ENCODE measurements at places on chromosomes 12 and 14.

DNA sequence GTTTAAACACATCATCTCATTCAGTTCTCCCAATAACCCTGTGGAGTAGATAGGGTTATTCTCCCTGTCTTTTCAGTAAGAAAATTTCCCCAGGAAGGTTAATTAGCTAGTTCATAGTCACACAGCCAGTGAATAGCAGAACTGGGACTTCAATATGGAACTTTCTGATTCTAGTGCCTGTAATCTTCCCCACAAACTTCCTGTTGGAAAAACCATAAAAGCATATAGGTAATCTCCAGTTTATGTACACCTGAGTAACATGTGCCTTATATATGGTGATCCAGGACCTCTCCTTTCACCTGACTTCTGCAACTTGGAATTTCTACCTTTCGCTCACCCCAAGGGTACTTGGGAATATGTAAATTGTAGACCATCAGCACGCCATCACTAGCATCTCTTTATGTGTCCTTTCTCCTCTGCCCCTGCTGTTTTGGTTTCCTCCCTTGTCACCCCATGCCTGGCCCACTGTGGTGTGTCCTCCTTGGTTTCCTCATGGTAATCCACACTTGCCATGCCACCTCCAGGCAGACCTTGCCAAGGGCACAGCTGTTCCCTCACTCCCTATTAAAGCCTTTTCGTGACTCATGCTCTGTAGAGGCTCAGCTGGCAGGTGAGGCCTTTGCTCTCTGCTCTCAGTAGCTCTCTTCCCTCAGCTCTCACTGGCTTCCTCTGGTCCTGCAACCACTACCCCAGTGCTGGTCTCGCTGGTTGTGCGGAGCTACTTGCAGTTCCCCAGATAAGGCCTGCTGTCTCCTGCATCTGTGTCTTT lies 16.7 kb downstream of the TBC1D30 start:
- no peak for DNase-seq

DNA sequence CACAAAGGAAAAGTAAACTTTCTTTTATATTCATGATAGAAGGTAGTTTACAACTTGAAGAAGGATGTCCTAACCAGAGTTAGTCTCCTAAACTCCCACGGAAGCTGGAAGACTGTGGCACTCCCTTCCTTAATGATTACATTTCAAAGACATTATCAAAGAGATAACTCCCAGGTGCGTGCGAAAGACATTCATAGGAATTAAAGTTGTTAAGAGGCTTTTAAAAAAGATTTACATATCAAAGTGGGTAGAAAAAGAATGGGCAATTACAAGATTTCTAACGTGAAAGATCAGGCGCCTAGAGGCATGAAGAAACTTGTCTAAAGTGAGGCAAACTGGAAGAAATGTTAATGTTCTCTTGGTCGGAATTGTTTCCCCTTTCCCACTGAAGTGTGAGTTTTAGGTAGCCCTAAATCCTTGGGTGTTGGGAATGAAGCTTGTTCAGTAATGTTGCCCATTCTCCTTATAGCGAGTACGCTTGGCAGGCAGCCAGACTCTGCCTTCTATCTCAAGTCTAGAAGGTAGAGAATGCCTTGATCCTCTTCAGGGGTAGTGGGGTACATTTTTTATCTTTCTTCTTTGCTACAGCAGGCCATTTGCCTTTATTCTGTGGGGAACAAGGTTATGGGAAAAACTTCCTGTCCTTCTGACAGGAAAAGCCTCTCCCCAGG lies 642.0 kb downstream of the SLC6A15 start:
- no peak for DNase-seq

DNA sequence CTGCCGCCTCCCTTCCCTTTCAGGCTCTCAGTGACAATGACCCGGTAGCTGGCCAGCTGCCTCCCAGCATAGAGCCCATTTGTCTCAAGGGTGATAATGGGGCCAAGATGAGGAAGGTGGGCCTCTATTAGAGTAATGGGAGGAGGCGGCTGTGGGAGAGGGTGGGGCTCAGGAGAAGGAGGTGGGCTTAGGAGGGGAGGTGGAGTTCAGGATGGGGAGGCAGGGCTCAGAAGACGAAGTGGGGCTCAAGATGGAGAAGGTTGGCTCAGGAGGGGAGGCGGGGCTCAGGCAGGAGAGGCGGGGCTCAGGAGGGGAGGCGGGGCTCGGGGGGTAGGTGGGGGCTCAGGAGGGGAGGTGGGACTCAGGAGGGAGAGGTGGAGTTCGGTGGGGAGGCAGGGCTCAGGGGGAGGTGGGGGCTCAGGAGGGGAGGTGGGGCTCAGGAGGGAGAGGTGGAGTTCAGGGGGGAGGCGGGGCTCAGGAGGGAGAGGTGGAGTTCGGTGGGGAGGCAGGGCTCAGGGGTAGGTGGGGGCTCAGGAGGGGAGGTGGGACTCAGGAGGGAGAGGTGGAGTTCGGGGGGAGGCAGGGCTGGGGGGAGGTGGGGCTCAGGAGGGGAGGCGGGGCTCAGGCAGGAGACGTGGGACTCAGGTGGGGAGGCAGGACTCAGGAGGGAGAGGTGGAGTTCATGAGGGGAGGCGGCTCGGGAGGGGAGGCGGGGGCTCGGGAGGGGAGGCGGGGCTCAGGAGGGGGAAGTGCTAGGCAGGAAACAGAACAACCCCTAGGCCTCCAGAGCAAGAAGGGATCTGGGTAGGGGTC lies 36.8 kb downstream of the IQSEC3 start:
- DNase-seq, result no peak

DNA sequence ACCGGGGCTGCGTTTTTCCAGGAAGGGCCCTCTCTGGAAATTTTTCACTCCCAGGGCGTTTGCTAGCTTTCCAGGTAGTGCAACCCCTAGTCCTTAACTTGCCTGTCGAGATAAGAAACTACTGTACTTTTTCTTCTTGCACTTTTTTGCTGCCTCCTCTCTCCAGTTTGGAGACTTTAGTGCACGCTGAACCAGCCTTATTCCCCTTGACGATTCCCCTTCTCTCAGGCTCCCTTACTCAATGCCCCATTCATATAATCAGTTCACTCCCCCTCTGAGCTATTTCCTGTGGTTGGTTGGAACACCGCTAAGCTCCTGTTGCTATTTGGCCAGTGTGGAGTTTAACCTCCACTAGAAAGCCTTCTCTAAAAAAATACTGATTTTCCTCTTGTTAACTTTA lies 682 bp downstream of the CREBL2 start:
- DNase-seq, result peak; percentile 61

- DNase-seq, result peak; percentile 5
Measured at GRCh38 chr12:127284870-127285431, 982.0 kb upstream of the TMEM132C start.

GRCh38 chr14:90272523-90272922 lies 16.2 kb downstream of the PSMC1 start:
- DNase-seq, result no peak

DNA sequence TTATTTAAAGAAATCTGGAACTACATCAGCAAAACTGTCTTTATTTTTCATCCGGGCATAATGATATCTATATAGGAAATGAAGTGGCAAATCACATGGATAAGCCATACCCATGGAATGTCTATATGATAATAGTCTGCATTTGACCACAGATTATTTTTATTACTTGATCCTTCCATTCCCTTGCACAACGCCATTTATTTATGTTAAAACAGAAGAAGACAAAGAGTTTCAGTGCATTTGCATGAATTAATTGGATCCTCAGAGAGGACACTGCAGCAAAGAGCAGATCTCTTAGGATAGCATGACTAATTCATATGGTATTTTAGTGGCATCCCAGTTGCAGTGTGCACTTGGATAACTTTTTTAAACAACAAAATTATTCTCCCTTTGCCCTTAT lies 345.0 kb downstream of the CCDC91 start:
- DNase-seq, result no peak

DNA sequence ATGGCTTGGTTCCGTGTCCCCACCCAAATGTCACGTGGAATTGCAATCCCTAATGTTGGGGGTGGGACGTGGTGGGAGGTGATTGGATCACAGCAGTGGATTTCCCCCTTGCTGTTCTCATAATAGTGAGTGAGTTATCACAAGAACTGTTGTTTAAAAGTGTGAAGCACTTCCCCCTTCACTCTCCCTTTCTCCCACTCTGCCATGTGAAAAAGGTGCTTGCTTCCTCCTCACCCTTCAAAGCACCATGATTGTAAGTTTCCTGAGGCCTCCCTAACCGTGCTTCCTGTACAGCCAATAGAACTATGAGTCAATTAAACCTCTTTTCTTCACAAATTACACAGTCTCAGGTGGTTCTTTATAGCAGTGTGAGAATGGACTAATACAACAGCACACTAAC lies 5.3 kb upstream of the CEP128 start:
- DNase-seq, result peak; percentile 27

- DNase-seq, result no peak
Measured at GRCh38 chr14:75543253-75543652, 21.0 kb downstream of the BATF start.

GRCh38 chr12:61542551-61542950 lies 717.7 kb upstream of the USP15 start:
- no peak for DNase-seq

DNA sequence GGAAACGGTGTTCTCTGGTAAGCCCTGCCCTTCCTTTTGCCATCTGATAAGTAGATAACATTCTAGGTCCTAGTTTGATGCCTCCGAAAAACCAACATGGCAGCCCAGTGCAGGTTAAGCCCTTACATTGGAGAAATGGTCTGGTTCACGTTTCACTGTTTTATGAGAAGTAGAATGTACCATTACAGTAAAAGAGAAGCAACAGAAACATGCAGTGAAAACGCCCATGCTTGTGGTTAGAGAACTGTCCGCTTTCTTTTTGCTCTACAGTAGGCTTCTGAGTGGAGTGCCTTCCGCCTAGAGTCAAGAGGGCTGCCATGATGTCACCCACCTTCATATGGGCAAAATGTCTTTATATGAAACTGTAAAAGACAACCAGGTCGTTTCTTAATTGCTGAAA lies 190.4 kb upstream of the BCL2L14 start:
- DNase-seq, result no peak

GRCh38 chr12:122545855-122546254 lies 18.8 kb downstream of the KNTC1 start:
- no peak for DNase-seq

DNA sequence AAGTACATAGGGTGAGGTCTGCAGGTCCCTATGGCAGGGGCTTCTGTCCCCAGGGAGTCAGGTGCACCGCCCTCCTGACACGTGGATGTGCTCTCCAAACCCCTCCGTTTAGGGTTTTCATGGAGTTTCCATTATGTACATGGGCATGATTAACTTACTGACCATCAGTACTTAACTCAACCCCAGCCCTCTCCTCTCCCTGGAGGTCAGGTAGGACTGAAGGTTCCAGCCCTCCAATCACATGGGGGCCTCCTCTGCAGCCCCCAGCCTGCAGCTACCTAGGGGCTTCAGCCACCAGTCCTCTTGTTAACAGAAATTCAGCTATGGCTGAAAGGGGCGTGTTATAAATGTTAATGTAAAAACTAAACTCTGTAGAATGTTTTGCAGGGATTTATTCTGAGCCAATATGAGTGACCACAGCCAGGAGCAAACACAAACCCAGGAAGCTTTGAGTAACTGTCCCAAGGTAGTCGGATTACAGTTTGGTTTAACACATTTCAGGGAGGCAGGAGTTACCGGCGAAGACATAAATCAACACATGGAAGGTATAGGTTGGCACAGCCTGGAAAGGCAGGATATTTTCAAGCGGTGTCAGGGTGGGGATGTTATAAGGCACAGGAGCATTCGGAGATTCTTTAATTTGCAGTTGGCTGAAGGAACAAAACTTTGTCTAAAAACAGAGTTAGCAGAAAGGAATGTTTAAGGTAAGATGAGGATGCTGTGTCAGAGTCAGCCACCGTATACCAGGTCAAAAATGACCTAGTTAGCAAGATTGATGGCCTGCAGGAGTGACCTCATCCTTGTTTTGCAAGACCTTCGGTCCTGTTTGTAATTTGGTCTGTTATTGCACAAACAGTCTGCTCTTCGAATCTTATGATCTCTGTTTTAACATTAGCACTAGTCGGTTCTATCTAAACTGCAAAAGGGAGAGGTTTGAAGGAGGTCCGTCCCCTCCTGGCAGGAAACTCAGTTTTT lies 75.2 kb downstream of the TNFAIP2 start:
- DNase-seq, result no peak

DNA sequence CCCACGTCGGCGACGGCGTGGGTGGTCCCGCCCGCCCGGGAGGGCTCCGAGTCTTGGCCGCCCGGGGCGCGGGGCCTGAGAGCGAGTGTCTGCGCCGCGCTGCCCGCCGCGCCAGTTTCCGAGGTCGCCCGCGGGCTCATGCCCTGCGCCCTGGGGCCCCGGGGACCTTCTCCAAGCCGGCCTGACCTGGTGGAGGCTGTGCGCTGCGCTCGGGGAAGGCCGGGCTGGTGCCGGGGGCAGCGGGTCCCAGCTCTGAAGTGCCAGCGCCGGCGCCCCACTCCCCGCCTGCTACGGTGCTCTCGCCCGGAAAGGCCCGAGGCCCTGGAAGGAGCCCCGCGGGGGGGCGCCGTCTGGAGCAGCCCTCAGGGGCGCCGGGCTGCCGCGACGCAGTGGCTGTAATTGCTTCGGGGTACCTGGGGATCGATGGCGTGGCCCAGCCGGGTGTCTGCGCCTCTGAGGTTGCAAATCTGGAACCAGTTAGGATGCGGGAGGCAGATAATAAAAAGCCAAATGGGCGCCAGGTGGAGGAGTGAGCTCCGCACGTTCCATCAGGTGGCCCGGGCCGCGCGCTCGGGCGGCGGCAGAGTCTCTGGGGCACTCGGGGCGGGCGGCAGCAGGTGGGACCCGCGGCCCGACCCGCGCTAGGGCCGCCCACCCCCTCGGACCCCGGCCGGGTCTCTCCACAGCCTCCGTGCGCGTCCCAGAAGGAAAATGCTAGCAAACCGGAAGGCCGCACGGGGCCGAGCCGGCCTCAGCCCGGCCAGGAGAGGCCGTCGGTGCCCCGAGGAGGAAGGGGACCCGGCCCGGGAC lies 102.3 kb upstream of the DIO3 start:
- no peak for DNase-seq

GRCh38 chr12:52147367-52147963 lies 44.3 kb downstream of the KRT80 start:
- no peak for DNase-seq

- no peak for DNase-seq
Measured at GRCh38 chr12:131591136-131591535, 119.8 kb upstream of the SFSWAP start.

GRCh38 chr12:55940065-55940732 lies 9.2 kb downstream of the DGKA start:
- DNase-seq, result peak; percentile 91

- DNase-seq, result no peak
Measured at GRCh38 chr14:47541662-47542061, 133.7 kb downstream of the MDGA2 start.

- DNase-seq, result no peak
Measured at GRCh38 chr12:10466311-10466710, 13.1 kb upstream of the KLRC1 start.

DNA sequence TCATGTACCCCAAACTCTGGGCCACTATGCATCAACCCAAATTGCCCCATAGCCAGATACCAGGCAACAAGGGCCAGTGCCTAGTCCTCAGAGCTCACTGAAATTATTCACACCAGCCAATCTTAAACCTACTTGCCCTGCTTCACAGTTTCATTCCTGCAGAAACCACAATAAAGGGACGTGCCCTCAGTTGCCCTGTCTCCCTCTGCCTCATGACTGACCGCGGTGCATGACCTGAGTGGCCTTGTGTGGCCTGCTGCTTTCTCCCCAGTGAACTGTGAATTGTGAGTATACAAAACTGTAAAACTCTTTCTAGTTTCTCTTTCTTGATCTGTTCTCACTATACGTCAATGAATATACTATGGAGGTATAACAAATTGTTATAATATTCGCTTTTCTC lies 490.9 kb upstream of the MIS18BP1 start:
- no peak for DNase-seq

GRCh38 chr14:91692075-91692474 lies 39.8 kb downstream of the CATSPERB start:
- DNase-seq, result no peak

GRCh38 chr14:103346286-103346685 lies 12.2 kb downstream of the EIF5 start:
- DNase-seq, result no peak

- DNase-seq, result peak; percentile 24
Measured at GRCh38 chr12:132638541-132639408, 20.2 kb downstream of the P2RX2 start.

Measured in activated CD4-positive, alpha-beta T cell treated with anti-CD3 and anti-CD28 coated beads, Interleukin-10, Interleukin-2, amounts not matched to agents 100 ng/mL and 50 ng/mL, durations not matched to agents 16 hours and 8 hours (primary cell).